Activated gamma-delta T cell treated with Interleukin-2 at 50 U/mL for 16 hours (primary cell): ENCODE measurements at places on chromosomes 2 and 18.

DNA sequence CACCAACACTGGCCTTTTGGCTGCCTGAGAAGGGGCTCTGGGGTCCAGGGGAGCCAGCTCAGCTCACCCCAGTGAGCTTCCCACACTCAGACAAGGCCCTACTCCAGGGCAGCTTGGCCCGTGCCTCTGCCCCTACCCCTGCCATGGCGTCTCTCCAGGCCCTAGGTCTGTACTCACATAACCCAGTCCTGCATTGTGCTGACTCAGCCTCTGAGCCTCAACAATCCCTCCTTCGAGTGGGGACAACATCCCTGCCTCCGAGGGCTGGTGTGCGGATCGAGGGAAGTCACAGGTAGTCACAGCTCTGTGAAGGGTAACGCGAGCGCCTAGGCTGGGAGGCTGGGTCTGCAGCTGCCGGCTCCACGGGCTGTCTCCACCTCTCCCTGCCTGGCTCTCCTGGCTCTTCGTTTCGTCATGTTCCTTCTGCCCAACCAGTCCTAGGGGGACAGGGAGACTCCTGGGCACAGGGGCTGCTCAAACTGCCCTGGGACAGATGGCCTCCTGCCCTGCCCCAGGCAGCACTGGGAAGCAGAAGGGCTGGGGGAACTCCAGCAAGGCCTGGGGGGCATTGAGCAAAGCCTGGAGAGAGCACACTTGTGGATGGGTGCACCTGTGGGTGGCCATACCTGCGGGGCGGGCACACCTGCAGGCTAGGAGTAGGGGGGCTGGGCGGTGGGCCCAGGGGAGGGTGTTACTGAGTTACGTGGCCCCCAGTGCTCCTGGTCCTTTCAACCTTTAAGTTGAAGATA is 74.6 kb downstream of the RRM2 start:
- DNase-seq, result no peak

- DNase-seq, result no peak
These were observed 233.2 kb upstream of the SMAD7 start for GRCh38 chr18:49183921-49184320.

- no peak for DNase-seq
These were observed 104.5 kb upstream of the UGP2 start for GRCh38 chr2:63737081-63737751.

DNA sequence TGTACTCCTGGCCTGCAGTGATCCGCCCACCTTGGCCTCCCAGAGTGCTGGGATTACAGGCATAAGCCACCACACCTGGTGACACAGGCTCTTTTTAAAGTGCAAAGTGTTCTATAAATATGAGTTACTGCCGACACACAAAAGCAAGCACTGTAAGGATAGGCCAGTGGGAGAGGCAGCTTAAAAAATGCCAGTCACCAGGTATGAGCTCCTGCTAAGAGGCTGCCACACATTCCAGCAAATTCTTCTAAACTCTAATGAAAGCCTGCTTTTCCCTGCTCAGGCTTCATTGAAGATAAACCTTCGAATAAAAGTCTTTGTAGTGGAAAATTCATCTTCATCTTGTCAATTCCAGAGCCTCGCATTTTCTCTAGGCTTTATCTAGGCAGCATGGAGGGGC is 203.0 kb upstream of the PID1 start:
- no peak for DNase-seq

GRCh38 chr2:1514391-1515072 is 101.3 kb downstream of the TPO start:
- no peak for DNase-seq

DNA sequence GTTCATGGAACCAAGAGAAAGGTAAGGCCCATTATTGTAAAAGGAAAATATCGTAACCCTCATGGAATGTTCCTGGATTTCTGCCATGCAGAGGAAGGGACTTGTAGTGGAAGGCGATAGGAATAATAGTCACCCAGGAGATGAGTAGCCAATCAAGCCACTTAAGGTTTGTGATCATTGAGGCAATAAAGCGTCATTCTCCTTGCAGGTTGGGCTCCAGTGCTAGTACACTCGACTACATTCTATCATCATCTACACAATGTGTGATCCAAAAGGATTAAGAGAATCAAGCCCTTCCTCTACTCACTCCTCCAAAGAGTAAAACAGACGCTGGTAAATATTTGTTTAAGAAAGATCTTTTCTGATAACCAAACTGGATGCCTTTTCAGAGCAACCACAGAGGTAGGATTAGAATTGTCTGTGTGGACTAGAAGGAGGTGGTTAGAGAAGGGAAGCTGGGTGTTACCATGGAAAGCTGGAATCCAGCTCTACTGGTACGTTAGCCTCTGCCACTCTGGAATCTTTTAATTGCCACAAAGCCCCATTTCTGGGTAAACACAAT is 245.7 kb downstream of the IKZF2 start:
- no peak for DNase-seq

DNA sequence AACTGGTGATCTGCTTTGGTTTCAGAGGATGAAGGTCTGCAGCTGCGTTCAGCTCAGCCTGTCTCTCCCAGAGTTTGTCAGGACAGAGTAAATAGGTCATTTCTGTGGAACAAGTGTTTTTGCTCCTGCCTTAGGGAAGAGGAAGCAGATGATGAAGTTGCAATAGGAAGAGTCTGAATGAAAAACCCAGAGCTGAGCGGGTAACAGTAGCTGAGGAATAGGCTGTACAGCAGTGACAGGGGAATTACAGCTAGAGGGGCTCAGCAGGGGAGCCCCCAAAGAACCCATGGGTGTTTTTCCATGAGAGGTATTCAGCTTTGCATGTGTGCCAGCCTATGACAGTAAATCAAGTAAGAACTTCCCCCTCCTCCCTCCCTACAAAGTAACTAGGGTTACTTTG is 10.3 kb upstream of the CYBRD1 start:
- no peak for DNase-seq

GRCh38 chr2:144341538-144341937 is 178.4 kb downstream of the ZEB2 start:
- no peak for DNase-seq

DNA sequence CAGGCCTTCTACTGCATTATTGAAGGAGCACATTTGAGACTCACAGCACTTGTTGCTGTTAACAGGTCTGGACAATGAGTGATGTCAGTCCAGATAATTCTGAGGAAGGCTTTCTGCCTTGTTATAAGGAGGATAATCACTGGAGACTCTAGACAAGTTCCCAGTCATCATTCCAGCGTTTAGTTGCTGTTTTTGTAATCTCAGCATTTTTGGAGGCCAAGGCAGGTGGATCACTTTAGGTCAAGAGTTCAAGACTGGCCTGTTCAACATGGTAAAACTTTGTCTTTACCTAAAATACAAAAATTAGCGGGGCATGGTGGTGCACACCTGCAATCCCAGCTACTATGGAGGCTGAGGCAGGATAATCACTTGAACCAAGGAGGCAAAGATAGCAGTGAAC is 39.6 kb upstream of the TRIM43B start:
- DNase-seq, result no peak

DNA sequence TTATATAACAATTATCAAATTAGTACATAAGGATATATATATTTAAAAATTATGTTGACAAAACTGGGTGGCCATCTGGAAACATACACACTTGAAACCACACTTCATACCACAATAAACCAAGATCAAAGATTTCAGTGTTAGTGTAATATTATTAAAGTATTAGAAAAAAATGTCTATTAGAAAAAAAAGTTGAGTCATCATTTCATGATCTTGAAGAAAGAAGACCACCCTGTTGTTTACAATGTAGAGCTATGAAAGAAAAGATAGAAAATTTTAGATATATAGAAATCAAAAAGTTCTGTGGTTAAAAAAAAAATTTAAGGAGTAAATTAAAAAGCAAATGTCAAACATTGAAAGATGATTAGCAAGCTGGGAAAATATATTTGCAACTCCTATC is 224.5 kb upstream of the CDH20 start:
- DNase-seq, result no peak

DNA sequence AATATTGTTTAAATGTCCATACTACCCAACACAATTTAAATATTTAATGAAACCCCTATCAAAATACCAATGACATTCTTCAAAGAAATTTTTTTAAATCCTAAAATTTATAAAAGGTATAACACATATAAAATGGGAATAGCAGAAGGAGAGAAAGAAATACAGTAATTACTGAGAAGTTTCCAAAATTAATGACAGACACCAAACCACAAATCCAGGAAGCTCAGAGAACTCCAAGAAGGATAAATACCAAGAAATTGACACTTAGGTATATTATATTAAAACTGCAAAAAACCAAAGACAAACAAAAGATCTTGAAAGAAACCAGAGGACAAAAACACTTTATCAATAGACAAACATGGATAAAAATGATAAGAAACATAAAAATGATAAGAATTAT is 101.1 kb downstream of the MEMO1 start:
- no peak for DNase-seq

GRCh38 chr2:88239781-88240180 is 69.6 kb downstream of the THNSL2 start:
- no peak for DNase-seq

- peak; percentile 82 for DNase-seq
These were observed 19.3 kb downstream of the GPR55 start for GRCh38 chr2:230905448-230906421.

DNA sequence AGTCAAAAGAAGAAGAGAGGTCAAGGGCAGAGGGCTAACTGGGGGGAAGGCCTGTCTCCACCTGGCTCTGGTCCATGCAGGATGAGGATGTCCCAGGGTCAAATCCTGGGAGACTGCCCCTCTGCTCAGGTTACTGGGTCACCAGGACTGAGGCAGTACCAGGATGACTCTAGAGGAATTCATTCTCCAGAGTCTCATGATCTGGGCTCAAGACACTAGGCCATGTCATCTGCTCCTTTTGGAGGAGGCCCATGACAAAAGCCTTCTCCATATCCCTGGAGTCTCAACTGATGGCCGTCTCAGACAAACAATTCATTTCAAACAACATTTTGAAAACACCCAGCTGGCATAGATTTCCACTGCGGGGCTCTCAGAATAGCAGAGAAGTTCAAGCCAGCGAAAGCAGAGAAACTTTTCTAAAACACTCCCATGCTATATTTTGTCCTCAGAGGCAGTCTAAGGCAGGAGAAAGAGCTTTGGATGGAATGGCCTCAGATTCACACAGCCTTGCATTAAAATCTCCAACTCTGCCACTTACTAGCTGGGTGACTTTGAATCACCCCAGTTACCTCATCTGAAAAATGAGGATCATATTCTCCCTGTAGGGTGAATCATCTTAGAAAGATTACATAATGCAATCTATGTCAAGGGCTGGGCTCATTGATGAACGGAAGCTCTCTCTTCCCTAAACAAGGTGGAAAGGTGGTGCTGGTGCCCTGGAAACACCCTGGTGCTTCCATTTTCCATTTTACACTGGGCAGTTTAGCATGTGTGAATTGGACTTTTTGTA is 48.8 kb upstream of the LCLAT1 start:
- DNase-seq, result no peak

GRCh38 chr2:25650256-25650655 is 23.1 kb downstream of the DTNB start:
- DNase-seq, result no peak

DNA sequence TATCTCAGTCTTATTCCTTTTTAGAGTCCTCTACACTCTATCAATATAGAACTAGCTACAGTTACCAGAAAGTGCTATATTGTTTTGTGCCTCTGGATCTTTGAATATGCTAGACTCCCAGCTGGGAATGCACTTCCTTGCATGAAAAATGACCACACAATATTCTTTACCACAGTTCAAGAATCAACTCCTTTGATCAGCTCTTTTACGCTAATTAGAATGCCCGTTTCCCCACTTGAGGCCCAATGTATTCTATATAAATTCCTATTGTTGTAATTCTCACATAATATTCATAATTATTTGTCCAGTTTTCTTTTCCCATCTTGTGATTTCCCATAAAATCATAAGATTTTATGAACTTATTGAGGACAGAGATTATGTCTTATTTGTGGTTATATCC is 142.2 kb downstream of the UBE2E3 start:
- DNase-seq, result no peak

DNA sequence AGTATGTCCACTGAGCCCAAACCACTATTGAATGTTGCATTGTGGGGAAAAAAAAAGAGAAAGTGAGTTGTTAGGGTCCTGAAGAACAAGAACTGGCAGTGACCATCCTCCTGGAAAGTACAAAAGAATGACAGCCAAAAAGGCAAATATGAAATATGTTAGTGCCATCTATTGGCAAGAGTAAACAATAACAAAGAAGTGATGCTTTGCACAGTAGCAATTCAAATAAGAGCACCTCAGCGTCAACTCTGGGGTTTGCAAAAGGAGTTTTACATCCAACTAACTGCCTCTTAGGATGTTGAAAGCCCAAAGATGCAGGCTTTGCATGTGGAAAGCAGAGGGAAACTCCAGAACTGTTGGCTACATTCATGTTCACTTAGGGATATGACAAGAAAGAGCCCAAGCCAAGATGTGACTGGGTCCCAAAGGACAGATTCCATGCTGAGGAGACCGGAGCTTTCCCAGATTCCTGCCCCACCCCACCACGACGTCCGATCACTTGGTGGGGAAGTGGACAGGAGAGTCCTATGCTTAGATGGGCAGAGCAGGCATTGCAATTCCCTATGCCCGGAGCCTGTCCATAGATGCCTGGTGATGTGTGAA is 15.6 kb downstream of the TRABD2A start:
- DNase-seq, result no peak

- DNase-seq, result no peak
These were observed 250.8 kb upstream of the ACVR2A start for GRCh38 chr2:147594038-147594437.

DNA sequence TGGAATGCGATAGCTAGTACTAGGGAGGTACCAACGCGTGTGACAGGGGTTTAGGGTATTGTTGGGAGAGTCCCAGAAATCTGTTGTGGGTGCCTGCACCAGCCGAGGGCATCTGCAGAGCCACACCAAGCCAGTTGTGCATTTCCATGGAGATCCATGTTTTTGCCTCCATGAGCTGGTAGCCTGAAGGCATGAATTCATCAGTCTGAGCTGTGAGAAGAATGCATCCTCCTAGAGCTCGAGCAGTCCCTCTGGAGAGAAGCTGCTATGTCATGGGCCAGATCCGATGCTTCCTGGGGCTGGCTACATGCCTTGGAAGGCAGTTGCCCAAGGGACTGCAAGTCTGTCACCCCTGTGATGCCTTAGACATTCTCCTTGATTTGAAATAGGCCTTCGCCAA is 57.9 kb downstream of the LIPG start:
- no peak for DNase-seq

DNA sequence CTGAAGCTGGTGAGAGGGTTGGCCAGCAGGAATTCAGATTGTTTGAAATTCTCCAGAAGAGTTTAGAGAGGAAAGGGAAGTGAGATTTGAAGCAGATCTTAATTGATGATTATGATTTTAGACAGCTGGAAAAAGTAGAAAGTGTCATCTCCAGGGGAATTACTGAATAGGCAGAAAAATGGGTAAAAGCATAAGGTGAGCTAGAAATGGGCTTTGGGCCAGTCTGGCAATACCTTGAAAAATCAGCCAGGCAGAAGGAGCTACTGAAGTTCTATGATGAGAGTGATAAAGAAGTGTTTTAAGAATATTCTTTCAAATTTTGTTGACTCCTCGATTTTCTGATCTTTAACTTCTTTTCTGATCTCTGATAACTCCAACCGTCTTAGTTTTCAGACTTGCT is 172.9 kb upstream of the CCDC150 start:
- no peak for DNase-seq
